GM23248 (cell line): ENCODE measurements at places on chromosomes 6 and 20. TPM values are rescaled to one million over a fixed set of nuclear protein-coding genes. Genes with fewer than 3 reads are reported as not detected.
A peak's percentile ranks its signal among the peaks of the same experiment; 100 is the strongest.

The ZSCAN26 gene
- 17.5 and 28.5 TPM in 2 replicates for total RNA-seq

The OPN5 gene
- not detected in 2 replicates for total RNA-seq

DNA sequence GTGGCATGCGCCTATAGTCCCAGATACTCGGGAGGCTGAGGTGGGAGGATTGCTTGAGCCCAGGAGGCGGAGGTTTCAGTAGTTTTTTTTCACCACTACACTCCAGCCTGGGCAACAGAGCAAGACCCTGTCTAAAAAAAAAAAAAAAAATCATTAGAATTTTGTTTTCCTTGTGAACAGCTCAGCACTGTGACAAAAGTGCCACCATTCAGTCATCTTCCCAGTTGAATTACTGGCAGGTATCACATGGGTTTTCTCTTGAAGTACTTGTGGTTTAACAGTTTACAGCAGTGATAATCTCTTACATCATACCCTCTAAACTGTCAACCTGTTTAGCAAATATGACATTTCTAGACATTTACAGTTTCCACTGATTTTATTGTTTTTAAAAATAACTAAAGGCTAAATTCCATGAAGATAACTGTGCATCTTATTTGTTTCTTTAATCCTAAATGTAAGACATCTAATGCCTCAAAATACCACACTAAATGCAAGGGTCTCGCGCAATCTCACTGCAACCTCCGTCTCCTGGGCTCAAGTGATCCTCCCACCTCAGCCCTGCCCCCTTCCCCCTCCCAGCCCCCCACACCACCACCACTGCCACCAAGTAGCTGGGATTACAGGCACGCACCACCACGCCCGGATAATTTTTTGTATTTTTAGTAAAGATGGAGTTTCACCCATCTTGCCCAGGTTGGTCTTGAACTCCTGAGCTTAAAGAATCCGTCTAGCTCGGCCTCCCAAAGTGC is 7.0 kb downstream of the TRPC4AP start:
- H3K27me3 ChIP-seq = no peaks in the 10 kb centered on the region
- H3K27ac ChIP-seq = no peak overlapping the region
- no peaks in the 10 kb centered on the region for H3K36me3 ChIP-seq
- DNase-seq = no peak

- DNase-seq = no peak
- no peak overlapping the region for H3K27ac ChIP-seq
- no peaks in the 10 kb centered on the region for H3K4me1 ChIP-seq
- H3K4me3 ChIP-seq = no peak overlapping the region
- no peaks in the 10 kb centered on the region for H3K36me3 ChIP-seq
- H3K27me3 ChIP-seq = 0 out of 2 replicates have a peak, but pooled peaks cover 3% of the 10 kb centered on the region
Measured at GRCh38 chr6:29014729-29015608, 9.9 kb upstream of the ZNF311 start.

DNA sequence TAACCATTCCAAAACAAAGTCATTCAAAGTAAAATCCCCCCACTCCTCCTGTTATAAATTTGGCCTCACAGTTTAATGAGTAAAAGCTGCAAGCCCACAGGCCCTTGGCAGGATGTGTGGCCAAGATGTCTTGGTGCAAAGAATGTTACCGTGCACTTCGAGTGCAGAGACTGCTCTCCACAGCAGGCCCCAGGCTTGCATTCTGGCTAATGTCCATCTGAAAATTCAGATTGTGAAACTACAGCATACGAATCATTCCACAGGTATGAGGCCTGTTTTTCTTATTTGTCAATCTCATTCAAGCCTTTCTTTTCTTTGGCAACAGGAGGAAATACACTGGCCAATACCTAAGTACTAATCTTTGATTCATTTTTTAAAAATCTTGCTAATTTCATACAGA is 7.1 kb downstream of the RPS6KA2 start:
- peak; percentile 91 for DNase-seq
- H3K4me1 ChIP-seq = peaks cover 64% of the 10 kb centered on the region
- no peaks in the 10 kb centered on the region for H3K27me3 ChIP-seq
- H3K27ac ChIP-seq = peak overlapping the region; percentile 87

DNA sequence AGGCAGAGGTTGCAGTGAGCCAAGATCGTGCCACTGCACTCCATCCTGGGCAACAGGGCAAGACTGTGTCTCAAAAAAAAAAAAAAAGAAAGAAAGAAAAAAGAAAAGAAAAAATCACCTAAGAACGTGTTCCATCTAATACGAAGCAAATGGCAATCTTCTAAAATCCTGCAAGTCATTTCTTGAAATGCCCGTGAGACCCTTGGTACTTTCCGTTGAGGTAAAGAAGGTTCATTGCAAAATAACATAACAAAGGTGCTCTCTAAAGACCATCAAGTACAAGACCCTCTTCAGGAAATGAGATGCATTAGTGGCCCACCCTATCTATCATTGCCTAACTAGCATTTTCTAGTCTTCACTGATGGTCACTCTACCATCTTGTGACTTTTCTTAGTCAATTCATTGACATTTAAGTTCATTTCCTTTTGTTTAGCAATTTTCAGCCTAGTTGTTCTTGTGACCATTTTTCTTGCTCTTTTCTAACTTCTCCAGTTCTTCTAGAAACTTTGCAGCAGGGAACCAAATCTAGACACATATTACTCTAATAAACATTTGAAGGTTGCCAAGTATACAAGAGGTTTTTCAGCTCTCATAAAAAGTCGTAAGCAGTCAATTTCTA is 14.0 kb downstream of the MBOAT1 start:
- DNase-seq = no peak
- no peak overlapping the region for H3K27ac ChIP-seq
- H3K4me1 ChIP-seq = peaks cover 19% of the 10 kb centered on the region
- H3K36me3 ChIP-seq = no peaks in the 10 kb centered on the region
